ENCODE measurements at places on chromosomes 11 and 22.

DNA sequence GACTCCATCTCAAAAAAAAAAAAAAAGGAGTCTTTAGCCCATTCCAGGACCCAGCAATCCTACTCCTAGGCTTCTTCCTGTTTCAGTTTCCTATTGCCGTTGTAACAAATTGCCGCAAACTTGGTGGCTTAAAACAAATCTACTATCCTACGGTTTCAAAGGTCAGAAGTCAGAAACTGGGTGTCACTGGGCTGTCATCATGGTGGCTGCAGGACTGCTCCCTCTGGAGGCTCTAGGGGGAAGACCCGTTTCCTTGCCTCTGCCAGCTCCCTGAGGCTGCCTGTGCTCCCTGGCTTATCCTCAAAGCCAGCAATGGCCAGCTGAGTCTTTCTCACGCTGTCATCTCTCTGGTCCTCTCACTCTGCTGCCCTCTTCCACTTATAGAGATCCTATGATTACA, 8.7 kb upstream of the DAGLA start:
- peak; percentile 90 for DNase-seq

DNA sequence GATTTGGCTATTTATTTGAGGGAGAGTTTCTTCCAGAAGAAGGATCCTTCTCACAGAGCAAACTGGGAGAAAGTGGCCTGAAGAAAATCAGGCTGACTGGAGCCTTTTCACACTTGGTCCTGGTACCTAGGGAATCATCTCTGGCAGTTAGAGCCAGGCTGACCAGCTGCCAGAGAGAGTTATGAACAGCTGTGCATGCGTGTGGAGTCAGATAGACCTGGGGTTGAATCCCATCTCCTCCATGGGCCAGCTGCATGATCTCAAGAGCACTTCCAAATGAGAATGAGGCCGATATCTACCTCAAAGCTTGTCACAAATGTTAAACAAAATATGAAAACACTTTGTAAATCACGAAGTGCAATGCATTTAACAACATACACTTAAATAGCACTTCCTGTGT, 390.0 kb downstream of the TENM4 start:
- DNase-seq = no peak

GRCh38 chr11:121575250-121575962, 122.6 kb upstream of the SORL1-AS1 start:
- peak; percentile 99 for DNase-seq

DNA sequence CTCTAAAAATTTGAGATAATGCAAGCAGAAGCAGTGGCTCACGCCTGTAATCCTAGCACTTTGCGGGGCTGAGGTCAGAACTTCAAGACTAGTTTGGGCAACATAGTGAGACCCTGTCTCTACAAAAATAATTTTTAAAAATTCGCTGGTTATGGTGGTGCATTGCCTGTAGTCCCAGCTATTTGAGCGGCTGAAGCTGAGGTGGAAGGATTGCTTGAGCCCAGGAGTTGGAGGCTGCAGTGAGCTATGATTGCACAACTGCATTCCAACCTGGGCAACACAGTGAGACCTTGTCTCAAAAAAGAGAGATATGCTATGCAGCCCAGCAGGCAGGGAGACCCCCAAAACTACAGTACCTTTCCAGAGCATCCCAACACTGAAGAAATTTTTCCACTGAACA, 2.3 kb downstream of the CTSC start:
- DNase-seq = no peak

- DNase-seq = no peak
Measured at GRCh38 chr22:46551321-46551720, 13.9 kb upstream of the CELSR1 start.

- DNase-seq = no peak
Measured at GRCh38 chr11:82601711-82602110, 132.0 kb downstream of the FAM181B start.

DNA sequence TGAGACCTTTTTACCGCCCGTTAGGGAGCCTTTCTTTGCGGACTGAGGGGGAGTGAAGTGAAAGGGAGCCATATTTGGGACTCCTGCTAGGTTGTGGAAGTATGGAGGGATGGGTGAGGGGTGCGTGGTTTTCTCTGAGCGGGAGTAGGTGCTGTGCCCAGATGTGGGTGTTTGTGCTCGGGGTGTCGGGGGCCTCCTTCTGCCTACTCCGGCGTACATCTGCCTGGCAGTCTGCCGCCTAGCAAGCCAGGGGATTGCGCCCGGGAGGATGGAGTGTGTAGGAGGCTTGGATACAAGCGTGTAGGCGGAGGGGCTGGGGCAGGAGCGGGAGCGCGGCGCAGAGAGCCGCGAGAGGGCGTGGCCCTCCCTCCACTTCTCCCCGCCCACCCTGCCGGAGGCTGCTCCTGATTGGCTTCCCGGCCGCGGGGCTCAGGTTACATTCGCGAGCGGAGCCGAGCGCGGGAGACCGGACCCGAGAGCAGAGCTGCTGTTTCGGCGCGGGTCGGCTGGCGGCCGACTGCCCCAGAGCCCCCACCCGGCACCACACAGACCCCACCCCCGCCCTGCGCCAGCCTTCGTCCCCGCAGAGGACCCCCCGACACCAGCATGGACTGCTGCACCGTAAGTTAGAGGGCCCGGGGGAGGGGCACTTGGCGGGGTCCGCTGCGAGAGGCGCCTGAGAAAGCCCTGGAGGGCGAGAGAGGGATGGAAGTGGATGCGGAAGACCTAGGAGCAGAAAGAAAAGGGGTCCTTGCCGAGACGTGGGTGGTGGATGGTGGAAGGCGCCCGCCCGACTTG, at the start of gene NRGN:
Gene NRGN (plus strand): TSS at position 464 of the 798 bp plus-strand sequence. CDS start 143 bp downstream, at position 607.
- DNase-seq = peak; percentile 79

GRCh38 chr11:47148903-47149531, 27.7 kb downstream of the ARFGAP2 start:
- DNase-seq = no peak

DNA sequence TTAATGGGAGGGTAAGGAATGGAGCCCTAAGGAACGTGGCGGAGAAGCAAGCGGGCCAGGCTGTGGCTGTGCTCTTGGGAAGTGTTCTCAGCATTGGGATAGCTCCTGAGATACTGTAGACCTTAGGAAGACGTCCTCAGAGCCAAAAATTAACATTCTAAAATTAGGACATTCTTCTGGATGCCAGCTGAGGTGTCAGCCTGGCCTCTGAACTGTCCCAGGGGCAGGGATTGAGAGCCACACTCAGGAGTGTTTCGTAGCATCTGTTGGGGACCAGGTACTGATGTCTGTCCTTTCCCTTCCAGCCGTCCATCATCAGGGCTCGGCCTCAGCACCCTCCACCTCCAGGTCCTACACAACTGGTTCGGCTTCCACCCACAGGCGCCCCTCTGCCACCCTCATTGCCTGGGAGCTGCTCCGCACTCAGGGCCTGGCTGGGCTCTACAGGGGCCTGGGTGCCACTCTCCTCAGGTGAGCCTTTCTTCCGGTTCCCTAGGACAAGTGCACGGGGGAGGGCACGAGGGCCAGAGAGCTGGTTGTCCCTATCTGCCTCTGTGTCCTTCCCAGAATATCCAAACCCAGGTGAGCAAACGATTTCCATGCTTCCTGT, 23.6 kb downstream of the SLC25A18 start:
- no peak for DNase-seq

DNA sequence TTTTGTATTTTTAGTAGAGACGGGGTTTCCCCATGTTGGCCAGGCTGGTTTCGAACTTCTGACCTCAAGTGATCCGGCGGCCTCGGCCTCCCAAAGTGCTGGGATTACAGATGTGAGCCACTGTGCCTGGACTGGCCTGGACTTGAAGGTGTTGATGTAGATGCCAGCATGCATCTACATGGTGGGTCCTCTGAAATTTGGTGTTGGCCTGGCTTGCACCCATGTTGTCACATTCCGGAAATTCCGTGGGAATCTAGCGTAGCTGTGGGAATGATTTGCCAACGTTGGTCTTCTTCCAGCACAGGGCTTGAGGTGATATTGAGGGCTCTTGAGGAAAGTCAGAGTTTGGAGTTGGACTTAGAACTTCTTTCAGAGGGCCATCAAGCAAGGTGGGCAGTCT, 6.5 kb downstream of the PACS1 start:
- DNase-seq = no peak

GRCh38 chr11:125164422-125165110, at the start of gene PKNOX2:
Gene PKNOX2 (plus strand): TSS chr11:125164751. CDS start chr11:125351306, 186,555 bp downstream.
- peak; percentile 33 for DNase-seq

- DNase-seq = no peak
Measured at GRCh38 chr11:78853521-78853920, 278.9 kb upstream of the NARS2 start.

- no peak for DNase-seq
Measured at GRCh38 chr11:132913295-132913694, 619.0 kb downstream of the OPCML start.

DNA sequence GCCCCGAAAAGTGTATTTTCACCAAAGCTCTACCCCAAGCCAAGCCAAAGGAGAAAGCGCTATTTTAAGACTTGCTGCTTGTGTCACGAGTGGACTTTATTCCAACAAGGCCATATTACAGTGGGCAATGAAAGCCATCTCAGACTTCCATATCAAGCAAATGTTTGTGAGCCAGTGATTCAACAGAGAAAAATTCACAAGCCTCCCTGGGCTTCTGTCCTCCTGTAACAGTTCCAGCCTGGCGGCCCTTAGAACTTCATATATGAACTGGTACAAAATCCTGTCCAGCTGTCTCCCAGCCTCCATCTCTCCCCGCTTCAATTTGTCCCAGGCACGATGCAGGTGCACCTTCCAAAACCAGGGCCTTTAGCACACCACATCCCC, 11.2 kb downstream of the LARGE1 start:
- DNase-seq = no peak

GRCh38 chr11:74927496-74927895, 21.4 kb downstream of the XRRA1 start:
- no peak for DNase-seq

DNA sequence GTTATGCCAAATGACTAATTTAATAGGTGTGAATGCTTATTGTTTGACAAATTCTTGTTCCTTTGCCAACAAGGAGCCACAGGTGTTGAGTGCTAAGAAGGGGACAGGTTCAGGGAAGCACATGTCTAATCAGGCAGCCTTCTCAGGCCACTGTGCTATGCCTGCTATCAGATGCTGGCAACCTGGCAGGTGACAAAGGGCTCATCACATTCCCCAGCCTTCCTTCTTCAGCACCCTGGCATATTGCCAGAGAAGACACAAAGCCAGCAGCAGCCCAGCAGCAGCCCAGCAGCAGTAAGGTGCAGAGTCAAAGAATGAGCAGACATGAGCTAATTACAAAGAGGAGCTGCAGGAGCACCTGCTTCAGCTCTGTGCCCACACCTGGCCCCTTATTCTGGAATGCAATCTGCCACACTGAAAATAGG, 68.2 kb downstream of the GUCY1A2 start:
- DNase-seq = no peak

DNA sequence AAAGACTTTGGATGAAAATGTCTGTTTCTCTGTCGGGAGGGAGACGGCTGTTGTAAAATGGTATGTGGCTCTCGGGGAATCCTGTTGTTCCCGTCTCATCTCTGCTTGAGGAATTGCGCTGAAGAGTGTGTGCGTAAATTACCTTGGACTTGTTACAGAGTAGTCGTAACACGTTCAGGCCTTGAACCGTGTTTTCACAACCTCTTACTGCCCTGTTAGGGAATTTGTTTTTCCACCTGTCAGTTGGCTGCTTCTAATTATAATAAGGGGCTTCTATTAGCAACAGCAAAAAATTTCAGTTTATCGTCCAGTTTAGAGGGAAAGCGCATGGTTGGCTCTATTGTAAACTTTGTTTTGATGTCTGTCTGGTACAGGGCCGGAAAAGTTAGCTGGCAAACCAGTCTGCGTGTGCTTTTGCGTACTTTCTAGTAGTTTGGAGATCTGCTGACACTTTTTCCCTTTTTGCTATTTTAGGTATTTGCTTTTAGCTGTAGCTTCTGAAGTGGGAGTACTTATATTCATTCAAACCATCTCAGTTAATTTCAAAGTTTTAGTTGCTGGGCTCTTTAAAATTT, 1.5 kb downstream of the HIPK3 start:
- peak; percentile 19 for DNase-seq

GRCh38 chr11:118789501-118790356, 1.2 kb downstream of the DDX6 start:
- peak; percentile 57 for DNase-seq

DNA sequence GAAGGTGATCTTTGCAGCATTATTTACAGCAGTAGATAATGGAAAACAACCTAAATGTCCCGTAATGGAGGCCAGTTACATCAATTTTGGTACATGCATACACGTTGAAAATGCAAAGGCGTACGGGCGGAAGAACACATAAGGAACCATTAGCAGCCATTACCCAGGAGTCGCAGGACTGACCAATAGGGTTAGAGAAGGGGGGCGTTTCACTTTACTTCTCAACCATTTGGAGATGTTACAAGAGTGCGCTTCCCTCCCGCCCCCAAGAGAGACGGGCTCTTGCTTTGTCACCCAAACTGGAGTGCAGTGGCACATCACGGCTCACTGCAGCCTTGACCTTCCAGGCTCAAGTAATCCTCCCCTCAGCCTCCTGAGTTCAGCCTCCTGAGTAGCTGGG, 52.8 kb upstream of the SLC35C1 start:
- DNase-seq = no peak

DNA sequence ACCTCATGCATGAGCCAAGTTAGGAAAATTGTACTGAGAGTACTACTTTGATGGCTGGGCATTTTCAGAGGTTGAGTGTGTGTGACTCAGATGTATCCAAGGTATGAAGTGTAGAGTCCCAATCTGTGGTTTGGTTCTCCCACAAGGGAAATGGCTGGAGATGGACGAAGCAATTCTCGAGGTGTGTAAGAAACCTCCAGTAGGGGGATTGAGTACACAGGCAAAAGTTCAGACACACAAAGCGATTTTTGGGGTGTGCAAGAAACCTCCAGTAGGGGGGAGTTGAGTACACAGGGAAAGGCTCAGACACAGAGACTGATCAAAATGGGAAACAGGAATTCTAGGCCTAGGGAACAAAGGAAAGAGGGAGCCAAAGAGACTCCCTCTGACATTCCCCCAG, 1536.3 kb downstream of the FAM181B start:
- no peak for DNase-seq

Measured in inflammatory macrophage treated with lipopolysaccharide for 4 hours (primary cell).